Left colon (tissue), 2 donors: ENCODE measurements at places on chromosomes 5 and 9. TPM values are rescaled to one million over a fixed set of nuclear protein-coding genes. Genes with fewer than 3 reads are reported as not detected.
A peak's percentile ranks its signal among the peaks of the same experiment; 100 is the strongest.

GRCh38 chr5:151651997-151652645 is 34.6 kb downstream of the SPARC start:
- peak; percentile 80 for DNase-seq

DNA sequence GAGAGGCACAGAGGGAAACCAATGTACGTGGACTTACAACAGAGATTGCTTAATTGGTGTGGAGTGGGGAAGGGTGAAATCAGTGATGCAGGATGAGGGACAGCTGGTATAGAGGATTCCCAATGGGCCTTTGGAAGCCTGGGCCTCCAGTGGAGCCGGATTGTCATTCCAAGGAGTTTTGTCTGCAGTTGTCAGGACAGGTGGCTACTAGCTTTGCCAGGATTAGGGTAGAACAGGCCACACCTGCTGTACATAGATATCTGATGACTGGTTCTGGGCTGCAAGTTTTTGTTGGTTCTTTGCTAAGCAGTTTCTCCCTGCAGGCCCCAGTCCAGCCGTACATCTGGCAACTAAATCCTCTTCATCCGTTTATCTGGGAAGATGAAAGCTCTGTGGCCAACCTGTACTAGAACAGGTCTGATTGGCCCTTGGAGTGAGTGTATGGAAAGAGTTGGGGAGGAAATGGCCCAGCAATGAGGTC is 4.2 kb downstream of the SKP2 start:
- DNase-seq = no peak

RANBP3L gene
- 0.17 TPM for total RNA-seq

DNA sequence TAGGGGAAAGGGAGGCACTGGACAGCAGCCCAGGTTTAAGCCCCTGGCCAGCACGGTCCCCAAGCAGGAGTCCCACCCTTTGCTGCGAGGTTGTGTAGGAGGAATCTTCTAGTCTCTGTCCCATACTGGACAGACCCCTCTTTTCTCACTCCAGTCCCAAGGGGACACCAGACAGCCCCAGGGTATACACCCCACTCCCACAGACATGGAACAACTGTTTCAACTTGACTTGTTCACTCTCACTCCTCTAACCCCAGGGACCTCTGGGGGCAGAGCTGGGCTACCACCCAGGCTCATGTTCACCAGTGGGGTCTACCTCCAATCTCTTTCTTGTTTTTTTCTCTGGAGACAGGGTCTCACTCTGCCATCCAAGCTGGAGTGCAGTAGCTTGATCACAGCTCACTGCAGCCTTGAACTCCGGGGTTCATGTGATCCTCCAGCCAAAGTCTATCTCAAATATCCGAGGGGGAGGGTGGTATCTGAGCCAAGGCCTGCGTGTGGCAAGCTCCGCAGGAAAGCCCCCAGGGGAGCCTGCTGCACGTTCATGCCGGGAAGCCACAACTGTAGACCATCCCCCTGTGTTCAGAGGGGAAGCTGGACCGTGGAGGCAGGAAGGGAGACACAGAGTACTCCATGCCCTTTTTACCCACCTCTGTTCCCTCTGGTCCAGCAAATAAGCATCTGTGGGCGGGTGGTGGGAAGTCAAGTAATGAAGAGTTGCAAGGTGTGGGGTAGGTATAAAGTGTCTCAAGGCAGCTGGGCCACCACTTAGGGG is 1.8 kb downstream of the PTGES2 start:
- DNase-seq = peak; percentile 10

SLC12A2 gene
- total RNA-seq = 160 TPM

G3BP1 gene
- total RNA-seq = 116 TPM

- peak; percentile 75 for DNase-seq
Observed at GRCh38 chr5:65925601-65926275, 637 bp upstream of the ERBIN start.

LCN9 gene
- total RNA-seq = not detected

IER5L gene
- 8.8 TPM for total RNA-seq

MRPS30 gene
- 44.7 TPM for total RNA-seq
